ENCODE measurements at places on chromosomes 4 and X. TPM values are rescaled to one million over a fixed set of nuclear protein-coding genes. Genes with fewer than 3 reads are reported as not detected.

The ARL13A gene
- not detected for total RNA-seq

The ARHGAP4 gene
- total RNA-seq: 37.3 TPM

The NLGN4X gene
- total RNA-seq: 39.9 TPM

The CTAG1B gene
- total RNA-seq: not detected

The CXCL11 gene
- not detected for total RNA-seq

The SMIM10L2A gene
- 6.0 TPM for total RNA-seq

The PPP1R3F gene
- total RNA-seq: 9.8 TPM

The FDCSP gene
- total RNA-seq: not detected
